ENCODE measurements at places on chromosomes 6 and 20.

DNA sequence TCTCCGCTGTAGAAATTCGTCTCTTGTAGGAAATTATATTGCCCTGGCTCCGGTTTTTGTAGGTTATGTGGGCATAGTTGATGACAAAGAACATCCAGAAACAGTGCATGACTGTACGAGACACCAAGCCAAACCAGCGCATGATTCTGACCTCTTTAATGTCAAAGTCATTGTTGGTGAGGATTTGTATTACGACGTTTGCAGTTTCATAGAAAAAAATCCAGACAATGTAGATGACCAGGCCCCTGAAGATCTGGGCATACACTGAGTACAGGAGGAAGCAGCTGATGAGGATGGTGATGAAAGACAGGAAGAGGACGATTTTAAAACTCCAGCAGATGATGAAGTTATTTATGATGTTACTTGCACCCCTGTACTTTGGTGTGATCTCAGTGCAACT, 39.1 kb upstream of the TBC1D22B start:
- DNase-seq: peak; percentile 21

GRCh38 chr6:12595161-12595811, 121.3 kb upstream of the PHACTR1 start:
- peak; percentile 52 for DNase-seq

DNA sequence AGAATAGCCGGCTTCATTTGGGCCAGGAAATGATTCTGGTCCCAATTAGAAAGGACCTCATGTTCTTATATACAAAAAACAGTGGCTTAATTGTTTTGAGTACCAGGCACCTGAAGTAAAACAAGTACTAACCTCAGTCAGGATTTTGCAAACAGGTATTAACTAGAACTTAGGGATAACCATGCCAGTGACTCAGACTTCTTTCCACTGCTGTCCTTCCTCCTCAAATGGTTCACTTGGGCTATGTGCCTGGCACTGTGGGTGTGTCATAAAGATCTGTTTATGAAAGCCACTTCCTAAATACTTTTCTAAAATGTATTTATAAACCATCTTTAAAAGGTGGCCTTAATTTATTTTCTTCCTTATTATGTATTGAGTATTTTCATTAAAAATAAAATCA, 10.7 kb downstream of the CLDN20 start:
- no peak for DNase-seq

GRCh38 chr6:135270676-135271536, 89.8 kb downstream of the MYB start:
- no peak for DNase-seq

GRCh38 chr6:4280707-4281106, 145.3 kb upstream of the ECI2 start:
- no peak for DNase-seq

GRCh38 chr6:11535801-11536230, 1.7 kb upstream of the TMEM170B start:
- peak; percentile 91 for DNase-seq

GRCh38 chr6:143595251-143596036, 82.3 kb upstream of the PHACTR2 start:
- DNase-seq: no peak

DNA sequence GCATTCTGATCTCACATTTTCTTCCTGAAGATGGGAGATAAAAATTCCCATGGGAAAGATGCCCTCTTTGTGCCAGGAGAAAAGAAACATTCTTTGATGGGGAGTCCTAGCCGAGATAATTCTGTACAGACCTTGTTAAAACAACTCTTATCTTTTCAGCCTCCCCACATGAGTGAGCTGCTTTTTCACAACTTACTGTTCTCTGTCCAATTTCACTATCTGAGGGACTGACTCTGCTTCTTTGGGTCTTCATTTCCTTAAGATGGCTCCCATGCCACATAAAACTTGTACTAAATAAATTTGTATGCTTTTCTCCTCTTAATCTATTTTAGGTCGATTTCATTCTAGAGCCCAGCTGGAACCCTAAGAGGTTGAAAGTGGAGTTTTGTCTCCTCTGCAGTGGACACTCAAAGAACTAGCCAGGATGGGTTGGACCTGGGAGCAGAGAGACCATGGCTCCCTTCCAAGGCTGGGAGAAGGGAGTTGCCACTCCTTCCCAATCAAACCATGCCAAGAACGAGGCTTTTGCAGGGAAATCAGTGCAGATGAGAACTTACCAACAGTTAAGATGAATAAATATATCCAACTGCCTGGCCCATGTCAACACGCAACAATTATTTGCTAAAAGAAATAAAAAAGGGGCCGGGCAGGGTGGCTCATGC, 285.8 kb upstream of the SULF2 start:
- DNase-seq: no peak

GRCh38 chr6:108526739-108527174, 34.0 kb upstream of the FOXO3 start:
- DNase-seq: peak; percentile 69

DNA sequence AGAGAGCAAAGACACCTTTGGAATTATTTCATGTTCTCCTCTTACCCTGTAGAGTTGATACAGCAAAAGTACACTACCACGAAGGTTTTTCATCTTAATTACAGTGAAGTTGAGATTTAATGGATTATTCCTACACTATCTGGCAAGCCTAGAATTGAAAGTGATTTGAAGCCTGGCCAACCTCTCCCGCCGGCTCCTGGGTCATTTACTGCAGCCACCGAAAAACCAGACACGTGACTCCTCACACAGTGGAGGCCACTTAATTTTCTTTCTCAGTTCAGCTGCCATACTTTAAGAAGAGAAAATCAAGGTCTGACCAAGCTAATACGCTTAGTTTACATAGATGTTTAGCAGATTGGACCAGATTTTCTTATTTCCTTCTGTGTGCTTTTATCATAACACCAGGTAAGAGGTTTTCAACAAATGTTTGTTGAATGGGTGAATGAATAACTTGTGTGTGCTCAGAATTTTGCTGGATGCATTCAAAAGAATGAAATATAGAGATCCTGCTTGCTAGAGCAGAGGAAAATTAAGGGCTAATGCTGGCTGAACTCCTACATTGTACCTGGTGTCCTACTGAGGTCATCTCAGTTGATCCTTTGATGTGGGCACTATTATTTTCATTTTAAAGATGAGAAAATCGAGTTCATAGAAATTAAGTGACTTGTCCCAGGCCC, 97.2 kb upstream of the PDE10A start:
- no peak for DNase-seq

- DNase-seq: no peak
Observed at GRCh38 chr6:141088171-141088570, 1044.6 kb upstream of the GJE1 start.

- no peak for DNase-seq
Observed at GRCh38 chr20:35370751-35371150, 41.0 kb downstream of the UQCC1 start.

GRCh38 chr20:45114465-45115385, at the start of gene WFDC5:
WFDC5 (minus strand) TSS chr20:45115174; CDS start chr20:45115083, 91 bp downstream.
- no peak for DNase-seq

DNA sequence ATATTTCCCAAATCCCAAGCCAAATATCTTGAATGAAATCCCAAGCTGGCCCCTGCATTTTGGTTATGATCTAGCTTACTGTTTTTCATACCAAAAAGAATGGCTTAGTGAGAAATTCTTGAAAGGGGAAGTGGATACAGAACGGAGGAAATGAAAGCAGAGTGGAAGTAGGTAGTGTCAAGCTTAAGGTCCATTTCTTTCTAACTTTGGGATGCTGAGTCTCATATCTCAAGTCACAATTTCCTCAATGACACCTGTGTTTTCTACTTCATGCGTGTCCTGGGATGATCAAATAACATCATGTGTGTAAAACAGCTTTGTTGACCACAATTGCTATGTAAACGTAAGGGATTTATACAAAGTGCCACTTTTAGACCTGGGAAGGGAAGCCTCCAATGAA, 238.8 kb upstream of the SLC35B3 start:
- peak; percentile 4 for DNase-seq

DNA sequence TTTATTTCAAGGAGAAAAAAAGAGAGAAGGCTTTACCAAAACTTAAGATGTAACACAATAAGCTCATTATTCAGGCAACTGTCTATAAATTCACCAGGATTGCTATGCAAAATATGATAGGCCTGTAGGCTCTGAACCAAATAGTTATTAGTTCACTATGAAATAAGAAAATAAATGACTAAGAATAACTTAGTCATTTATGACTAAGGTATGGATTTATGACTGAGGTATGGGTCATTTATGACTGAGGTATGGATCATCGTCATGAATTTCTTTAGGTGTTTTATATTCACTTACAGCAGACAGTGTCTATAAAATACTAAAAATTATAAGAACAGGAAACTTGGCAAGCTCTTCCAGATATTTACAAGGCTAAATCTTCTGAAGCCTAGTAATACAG, 52.1 kb upstream of the SNX9 start:
- no peak for DNase-seq

DNA sequence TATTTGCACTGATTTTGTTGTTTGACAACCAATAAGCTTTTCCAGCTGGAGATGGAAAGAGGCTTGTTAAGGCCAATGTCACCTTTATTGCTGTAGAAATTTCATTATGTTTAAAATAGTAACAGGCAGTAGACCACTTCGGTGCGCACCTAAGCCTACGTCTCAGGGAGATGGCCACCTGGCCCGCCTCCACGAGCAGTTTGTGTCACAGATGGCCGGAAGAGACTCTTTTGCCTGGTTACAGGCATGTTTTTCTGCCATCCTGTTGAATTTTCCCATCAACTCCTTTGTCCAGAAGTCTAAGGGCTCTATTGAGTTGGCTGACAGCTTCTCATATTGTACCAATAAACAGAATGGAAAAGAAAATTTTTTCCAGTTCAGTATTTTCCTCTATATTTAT, 51.0 kb downstream of the SLC9A8 start:
- DNase-seq: no peak

DNA sequence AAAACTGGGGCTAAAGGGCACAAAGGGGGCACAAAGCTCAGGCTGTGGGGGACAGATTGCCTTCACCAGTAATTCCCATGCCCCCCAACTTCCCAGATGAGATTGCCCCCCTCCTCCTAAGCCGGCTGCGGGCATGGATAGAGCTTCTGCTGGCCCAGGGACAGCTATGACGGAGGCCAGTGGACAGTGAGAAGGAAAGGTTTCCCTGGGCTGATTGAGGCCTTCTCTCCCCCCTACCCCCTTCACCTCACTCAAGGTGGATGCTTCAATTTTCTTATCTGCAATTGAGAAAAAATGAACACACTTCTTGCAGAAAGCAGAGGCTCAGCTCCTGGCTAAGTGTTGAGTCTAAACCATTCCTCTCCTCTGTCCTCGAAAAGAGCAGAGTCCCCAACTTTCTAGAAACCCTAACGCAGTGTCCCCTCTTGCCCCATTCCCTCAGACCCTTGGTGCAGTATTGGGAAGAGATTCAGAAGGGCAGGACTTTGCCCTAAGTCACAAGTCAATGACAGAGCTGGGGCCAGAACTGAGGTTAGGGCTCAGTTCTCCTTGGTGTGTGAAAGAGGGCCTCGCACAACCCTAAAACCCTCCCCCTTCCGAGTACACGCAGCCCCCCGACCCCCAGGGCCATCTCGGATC, 808 bp downstream of the SDC4 start:
- DNase-seq: no peak

GRCh38 chr6:51094271-51094670, 275.6 kb downstream of the TFAP2B start:
- DNase-seq: no peak

DNA sequence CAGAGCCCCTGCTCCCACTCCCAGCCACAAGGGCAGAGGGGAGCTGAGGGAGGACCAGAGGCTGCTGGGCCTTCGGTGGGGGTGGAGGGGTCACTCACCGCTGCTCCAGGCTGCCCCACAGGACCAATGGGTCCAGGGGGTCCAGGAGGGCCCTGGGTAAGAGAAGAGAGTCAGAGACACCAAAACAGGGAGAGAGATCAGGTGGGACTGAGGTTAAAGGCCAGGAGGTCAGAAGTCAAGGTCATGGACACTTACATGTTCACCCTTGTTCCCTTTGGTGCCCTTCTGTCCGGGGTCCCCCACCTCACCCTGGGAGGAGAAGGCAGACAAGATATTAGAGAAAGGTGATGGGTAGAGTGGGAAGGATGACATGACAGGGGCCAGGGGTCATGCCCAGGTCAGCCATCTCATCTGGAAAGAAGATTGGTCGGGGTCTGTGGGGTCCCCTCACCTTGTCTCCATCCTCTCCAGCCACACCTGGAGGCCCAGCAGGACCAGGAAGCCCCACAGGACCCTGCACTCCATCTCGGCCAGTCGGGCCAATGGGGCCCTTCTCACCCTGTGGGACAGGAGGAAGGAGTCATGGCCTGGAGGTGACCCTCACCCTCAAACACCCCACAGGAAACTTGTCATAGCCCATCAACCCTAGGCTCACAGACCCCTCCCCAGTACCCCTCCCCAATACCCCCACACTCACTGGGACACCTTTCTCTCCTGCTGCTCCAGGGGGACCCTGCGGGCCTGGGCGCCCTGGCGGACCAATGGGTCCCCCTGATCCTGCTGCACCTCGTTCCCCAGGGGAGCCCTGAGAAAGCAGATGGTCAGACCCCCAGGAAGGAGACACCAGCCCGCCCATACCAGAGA, 21.0 kb downstream of the COL11A2 start:
- DNase-seq: no peak

GRCh38 chr20:36988494-36988966, 37.0 kb upstream of the SAMHD1 start:
- DNase-seq: no peak

DNA sequence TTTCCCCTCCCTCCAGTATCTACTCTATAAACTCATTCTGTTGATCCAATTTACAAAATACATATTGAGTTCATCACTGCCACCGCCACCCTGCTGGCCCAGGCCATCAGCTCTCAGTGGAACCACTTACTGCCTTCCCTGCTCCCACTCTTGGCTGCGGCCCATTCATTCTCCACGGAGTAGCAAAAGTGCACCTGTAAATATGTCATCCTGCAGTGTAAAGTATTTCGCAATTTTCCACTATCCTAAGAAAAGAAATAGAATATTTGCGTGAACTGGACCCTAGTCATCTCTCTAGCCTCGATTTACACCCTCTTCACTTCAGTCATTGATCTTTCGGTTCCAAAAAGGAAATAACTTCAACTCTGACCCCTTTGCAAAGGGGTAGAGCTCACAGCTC, 258.3 kb upstream of the TFAP2D start:
- DNase-seq: no peak

GRCh38 chr6:22570185-22570551, 802 bp downstream of the HDGFL1 start:
- no peak for DNase-seq

GRCh38 chr6:146965110-146965689, 239.0 kb upstream of the STXBP5 start:
- DNase-seq: peak; percentile 18

DNA sequence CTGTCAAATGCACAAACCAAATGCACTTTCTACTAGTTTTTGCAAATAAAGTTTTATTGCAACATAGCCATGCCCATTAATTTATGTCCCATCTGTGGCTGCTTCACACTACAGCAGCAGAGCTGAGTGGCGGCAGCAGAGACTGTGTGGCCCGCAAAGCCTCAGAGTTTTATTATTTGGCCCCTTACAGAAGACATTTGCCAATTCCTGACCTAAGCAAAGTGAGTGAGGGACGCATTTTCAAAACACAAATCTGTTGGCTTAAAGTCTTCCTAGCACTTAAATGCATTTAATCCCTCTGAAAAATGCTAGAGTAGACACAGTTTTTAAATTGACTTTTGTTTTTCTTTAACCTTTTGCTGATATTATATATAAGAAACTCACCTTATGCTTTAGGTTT, 126.4 kb downstream of the PHACTR3 start:
- peak; percentile 36 for DNase-seq

- peak; percentile 67 for DNase-seq
Observed at GRCh38 chr6:158039178-158039557, 57.5 kb downstream of the SYNJ2 start.
